ENCODE measurements at places on chromosomes 2 and 18.

DNA sequence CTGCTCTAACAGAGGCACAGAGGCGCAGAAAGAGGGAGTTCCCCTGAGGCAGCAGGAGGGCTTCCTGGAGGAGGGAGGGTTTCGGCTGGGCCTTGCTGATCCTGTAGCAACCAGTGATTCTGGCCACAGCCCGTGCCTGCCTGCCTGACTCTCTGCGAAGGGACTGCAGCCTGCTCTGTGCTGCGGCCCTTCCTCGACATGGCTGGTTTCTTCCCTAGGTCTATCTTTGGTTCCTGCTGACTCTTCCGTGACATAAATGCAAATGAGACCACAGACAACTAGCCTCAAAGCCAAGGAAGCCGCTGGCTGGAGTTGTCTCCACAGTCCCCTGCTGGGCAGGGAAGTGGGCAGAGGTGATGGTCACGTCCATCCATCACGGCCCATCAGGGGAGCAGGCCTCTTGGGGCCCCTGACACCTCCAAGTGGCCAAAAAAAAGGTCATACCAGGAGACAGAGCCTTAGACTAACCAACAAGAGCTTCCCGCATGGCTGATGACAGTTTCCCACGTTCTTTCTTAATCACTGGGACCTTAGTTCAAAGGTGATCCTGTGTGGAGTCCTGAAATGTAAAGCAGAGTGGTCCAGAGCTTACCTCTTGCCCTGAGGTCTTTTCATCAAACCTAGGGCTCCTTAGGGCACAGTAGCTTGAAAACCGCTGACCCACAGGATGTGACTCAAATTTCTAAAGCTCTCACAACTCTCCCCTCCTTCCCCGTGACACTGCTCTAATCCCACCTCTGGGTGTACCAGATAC lies 55.3 kb downstream of the HS1BP3 start:
- no peak for DNase-seq

- DNase-seq: no peak
Measured at GRCh38 chr18:8480506-8481328, 128.5 kb upstream of the RAB12 start.

- DNase-seq: no peak
Measured at GRCh38 chr2:88692187-88692586, 714 bp downstream of the RPIA start.

DNA sequence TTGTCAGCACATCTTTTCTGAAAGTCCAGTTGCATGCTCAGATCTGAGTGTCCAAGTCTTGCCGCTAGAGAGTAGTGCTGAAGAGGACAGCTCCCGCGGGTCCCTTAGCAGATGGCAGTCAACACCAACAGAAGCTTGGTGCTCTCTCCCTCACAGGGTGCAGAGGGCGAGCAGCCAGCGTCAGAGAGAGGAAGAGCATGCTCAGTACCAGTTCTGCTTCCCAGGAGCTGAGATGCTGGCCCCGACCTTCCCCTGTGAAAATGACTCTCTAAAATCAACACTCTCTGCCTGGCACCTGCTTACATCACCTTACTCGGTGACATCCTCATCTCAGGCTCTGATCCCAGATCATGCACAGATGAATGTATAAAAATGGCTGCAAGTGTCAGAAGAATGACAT lies 86.0 kb upstream of the TWIST2 start:
- no peak for DNase-seq

Data from stimulated activated CD8-positive, alpha-beta memory T cell treated with anti-CD3 and anti-CD28 coated beads, Interleukin-4, amount 100 ng/mL, for 1 hour (primary cell).